ENCODE measurements at places on chromosomes 7 and 10. TPM values are rescaled to one million over a fixed set of nuclear protein-coding genes. Genes with fewer than 3 reads are reported as not detected.

GRCh38 chr10:94890264-94891022 is 48.0 kb upstream of the CYP2C9 start:
- no peaks in the 10 kb centered on the region for H3K36me3 ChIP-seq
- no peak for DNase-seq
- H3K27me3 ChIP-seq: no peaks in the 10 kb centered on the region
- H3K27ac ChIP-seq: no peak overlapping the region
- H3K4me1 ChIP-seq: no peaks in the 10 kb centered on the region

GRCh38 chr7:66549466-66549865 is 79.2 kb upstream of the KCTD7 start:
- H3K4me1 ChIP-seq: no peaks in the 10 kb centered on the region
- H3K27me3 ChIP-seq: no peaks in the 10 kb centered on the region
- H3K36me3 ChIP-seq: no peaks in the 10 kb centered on the region
- no peak overlapping the region for H3K27ac ChIP-seq
- no peak for DNase-seq

DNA sequence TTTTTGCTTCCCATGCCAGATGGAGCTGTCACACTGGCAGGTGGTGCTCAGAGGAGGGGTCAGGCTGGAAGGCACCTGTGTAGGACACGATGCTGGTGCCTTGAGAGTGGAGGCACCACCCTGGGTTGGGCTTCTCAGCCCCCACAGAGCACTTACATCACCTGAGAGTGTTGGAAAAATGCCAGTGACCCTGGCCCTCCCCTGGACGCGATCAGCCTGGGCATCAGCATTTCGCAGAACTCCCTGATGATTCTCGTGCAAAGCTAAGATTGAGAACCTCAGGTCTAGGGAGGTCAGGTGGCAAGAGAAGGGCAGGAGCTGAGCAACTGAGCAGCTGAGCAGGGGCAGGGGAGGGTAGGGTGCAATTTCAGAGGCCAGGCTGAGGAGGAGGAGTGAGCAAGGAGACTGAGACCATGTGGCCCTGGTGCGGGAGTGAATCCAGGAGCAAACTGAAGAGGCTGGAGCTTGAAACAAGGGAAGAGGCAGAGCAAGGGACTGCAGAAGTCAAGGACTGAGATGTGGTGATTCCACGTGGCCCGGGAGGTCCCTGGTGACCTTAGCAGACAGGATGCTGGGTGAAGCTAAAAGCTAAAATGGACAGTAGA is 24.7 kb upstream of the GRID1 start:
- no peak for DNase-seq
- no peak overlapping the region for H3K4me3 ChIP-seq
- no peak overlapping the region for H3K27ac ChIP-seq
- no peaks in the 10 kb centered on the region for H3K27me3 ChIP-seq
- H3K4me1 ChIP-seq: no peaks in the 10 kb centered on the region
- no peaks in the 10 kb centered on the region for H3K36me3 ChIP-seq

DNA sequence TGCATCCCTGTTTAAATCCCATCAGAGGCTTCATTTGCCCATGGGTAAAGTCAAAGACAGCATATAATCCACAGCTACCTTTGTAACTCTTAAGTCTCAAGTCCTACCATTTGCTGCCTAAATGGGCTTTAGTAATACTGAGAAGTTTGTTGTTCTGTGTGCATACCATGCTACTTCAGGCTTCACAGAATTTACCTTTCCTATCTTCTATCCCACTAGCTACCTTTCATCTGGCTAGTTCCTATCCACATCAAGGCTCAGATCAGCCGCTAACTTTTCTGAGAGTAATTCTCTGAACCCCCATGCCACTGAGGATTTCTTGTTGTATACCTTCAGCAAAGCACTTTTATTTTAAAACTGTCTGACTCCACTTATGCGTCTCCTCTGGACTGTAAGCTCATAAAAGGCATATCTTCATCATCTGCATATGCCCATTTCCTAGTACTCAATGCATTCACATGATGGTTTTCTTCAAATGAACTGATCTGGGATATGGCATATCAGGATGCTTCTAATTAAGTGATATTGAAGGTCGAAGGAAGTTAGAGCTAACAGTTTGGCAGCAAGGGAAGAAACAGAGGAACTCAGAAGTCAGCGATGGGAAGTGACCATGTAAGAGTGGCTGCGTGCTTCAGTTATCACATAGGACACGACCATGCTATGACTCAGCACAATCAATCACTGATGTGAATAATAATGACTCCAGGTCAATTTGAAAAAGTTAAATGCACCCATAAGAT is 283.9 kb upstream of the DKK1 start:
- no peaks in the 10 kb centered on the region for H3K36me3 ChIP-seq
- no peak overlapping the region for H3K4me3 ChIP-seq
- H3K4me1 ChIP-seq: no peaks in the 10 kb centered on the region
- H3K27ac ChIP-seq: no peak overlapping the region
- no peaks in the 10 kb centered on the region for H3K27me3 ChIP-seq
- DNase-seq: no peak

GRCh38 chr7:157670490-157671357 is 333.9 kb downstream of the DNAJB6 start:
- H3K4me3 ChIP-seq: no peak overlapping the region
- DNase-seq: no peak
- H3K27ac ChIP-seq: no peak overlapping the region
- no peaks in the 10 kb centered on the region for H3K4me1 ChIP-seq
- H3K27me3 ChIP-seq: no peaks in the 10 kb centered on the region

The COL17A1 gene
- not detected for total RNA-seq

GRCh38 chr10:125265579-125265955 is 105.2 kb upstream of the CTBP2 start:
- H3K27ac ChIP-seq: no peak overlapping the region
- H3K4me1 ChIP-seq: no peaks in the 10 kb centered on the region
- H3K27me3 ChIP-seq: no peaks in the 10 kb centered on the region

DNA sequence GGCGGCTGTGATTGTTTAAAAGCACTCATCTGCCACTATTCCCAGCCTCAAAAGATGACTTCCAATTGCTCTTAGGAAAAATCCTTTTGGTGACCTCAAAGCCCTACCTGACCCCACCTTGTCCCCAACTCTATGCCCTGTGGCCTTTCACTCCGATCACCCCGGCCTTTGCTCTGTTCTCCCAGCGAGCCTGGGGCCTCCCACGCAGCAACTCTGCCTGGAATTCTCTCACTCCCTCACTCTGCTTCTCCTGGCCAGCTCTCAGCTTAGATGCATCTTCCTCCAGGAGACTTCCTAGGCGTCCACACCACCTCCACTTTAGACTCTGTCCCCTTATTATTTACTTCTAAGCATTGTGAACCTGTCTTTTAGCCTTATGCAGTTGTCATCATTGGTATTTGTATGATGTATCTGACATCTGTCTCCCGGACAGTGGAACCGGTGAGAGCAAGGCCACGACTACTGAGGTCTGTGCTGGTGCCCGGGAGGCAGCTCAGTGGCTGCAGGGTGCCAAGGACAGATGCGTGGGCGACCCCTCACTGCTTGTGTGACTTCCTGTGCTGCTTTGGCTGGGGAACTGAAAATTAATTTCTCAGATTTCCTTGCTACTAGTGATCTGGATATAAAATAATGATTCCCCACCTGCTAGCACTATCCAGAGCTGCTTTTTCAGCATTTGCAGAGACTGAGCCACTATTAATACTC is 63.0 kb downstream of the PIP4K2A start:
- peaks cover 4% of the 10 kb centered on the region for H3K4me1 ChIP-seq
- DNase-seq: no peak
- no peak overlapping the region for H3K27ac ChIP-seq
- H3K27me3 ChIP-seq: no peaks in the 10 kb centered on the region

DNA sequence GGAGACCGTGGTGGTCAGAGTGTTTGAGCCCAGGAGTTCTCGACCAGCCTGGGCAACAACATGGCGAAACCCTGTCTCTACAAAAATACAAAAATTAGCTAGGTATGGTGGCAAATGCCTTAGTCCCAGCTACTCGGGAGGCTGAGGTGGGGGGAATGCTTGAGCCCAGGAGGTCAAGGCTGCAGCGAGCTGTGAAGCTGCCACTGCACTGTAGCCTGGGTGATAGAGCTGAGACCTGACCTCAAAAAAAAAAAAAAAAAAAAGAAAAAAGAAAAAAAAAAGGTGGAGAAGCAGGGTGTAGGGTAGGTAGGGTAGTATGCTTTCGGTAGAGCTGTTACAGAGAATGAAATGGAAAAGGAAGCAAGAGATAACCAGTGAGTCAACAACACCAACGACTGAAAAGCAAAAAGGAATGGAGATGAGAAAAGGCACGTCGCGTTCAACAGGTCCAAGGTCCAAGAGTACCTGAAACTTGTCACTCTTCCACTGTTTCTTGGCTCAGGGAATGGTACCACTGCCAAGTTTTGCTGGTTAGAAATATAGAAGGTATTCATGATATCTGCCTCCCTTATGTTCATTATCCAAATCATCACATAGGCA is 4.3 kb upstream of the RSBN1L start:
- no peak overlapping the region for H3K27ac ChIP-seq
- H3K27me3 ChIP-seq: no peaks in the 10 kb centered on the region
- DNase-seq: no peak
- H3K4me3 ChIP-seq: no peak overlapping the region
